ENCODE measurements at places on chromosomes 3 and 15.

GRCh38 chr15:32959077-32959476, 235.4 kb downstream of the FMN1 start:
- no peak for DNase-seq

GRCh38 chr3:32860499-32860898, 42.7 kb downstream of the TRIM71 start:
- DNase-seq = no peak

DNA sequence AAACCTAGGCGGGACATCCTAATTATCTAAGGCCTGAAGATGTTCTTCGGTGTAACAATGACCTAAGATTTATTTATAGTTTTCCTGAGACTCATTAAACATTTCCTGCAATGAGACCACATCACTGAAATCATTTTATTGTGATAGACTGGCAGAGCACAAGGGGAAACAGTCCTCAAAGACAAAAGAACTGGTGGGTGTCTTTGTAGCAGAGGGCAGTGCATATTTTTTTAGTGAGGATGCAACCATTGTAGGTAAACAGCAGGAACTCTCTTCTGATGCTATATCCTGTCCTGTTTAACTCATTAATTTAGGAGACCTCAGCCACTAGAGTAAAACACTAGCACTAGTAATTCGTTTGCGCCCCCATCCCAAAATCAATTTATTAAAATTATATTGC, 100.0 kb downstream of the MAGI1 start:
- DNase-seq = no peak

GRCh38 chr3:105865016-105865623, 3.7 kb downstream of the CBLB start:
- DNase-seq = no peak

DNA sequence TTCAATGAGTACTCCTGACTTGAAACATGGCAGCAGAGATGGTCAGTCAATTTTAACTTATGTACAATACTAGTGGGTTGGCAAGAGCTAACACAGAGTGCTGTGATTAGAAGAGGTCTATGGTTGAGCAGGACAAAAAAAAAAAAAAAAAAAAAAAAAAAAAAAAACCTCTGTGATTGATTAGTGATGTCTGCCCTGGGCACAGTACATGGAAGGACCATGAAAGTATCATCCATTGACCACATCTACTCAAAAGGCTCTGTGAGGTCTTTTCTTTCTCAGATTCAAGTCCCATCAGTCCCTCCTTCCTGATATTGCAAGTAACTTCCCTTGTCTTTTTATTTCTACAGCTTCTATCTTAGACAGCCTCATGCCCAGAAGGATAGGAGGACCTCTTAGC, 59.6 kb downstream of the NTRK3 start:
- DNase-seq = no peak

- no peak for DNase-seq
These were observed 62.7 kb downstream of the CPNE4 start for GRCh38 chr3:131972091-131972490.

- no peak for DNase-seq
These were observed 281.6 kb upstream of the GADL1 start for GRCh38 chr3:31176045-31176444.

DNA sequence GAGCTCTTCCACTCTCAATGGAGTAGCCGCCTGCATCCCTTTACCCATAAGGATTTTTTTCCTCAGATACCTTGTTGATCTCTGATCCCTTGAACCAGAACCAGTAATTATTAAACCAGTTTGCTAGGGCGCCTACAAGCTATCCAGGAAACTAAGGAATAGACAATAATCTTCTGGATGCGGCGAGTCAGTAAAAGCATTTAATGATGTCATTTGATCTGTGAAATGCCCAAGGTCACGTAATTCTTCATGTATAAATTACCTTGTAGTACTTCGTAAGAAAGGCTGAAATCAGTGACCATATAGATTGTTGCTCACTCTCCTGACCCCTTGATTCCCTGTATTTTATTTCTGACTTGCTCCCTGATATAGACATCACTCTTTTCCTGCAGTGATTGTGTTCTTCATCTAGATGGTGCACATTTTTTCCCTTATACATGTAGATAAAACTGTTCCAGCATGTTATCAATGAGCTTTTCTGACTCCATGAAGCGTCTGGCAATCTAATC, 548.6 kb upstream of the NAALADL2 start:
- no peak for DNase-seq

GRCh38 chr3:124032311-124032880, 40.5 kb upstream of the ROPN1 start:
- no peak for DNase-seq

DNA sequence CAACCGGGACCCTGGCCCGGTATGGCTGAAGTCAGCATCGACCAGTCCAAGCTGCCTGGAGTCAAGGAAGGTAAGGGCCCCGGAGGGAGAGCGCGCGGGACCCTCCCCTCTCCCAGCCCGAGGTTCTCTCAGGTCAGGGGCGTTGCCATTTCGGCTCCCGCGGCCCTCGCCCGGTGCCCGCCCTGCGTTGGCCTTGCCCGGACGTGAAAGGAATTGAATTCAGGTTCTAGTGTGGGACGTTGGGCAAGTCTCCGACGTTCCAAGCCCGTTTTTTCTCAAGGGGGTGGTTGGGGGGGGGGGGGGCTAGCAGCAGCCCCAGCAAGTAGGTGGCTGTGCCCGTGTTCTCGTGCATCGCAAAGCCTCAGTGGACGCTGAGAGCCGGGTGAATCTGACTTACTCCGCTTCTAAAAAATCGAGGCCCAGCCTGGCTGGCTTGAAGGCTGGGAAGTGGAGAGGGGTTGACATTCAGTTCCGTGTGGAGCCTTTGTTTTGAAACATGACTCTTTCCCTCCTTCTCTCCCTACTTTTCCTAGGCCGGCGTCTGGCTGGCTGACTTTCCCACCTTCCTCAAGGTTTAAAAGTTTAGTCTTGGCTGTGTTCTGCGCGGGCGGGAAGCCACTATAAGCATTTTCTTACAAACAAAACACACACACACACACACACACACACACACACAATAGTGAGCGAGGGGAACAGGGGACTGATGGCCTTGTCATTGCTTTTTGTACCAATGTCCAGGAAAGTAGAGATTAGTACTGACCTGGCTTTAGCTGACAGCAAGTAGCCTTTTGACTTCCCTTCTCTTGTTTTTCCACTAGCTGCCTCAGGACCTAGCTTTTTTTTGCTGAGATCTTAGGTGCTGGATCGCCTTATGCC, at the start of gene UTS2B:
Gene UTS2B, minus strand, starts transcription at position 873 of the 876 bp plus-strand sequence. CDS start 48,337 bp downstream, outside the sequence.
- no peak for DNase-seq

DNA sequence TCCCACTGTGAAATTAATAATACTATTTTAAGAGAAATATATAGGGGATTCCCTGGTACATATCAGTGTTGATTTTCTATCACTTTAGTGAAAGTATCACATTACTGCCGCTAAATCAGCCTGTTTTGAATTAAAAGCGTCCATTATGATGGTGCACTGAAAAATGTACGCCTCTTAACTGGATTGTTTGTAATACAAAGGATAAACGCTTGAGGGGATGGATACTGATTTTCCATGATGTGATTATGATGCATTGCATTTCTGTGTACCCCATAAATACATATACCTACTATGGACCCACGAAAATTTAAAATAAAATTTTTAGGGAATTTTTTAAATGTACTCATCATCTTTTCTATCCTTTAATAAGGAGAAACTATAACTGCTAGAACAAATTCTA, 478.6 kb downstream of the MAGI1 start:
- DNase-seq = no peak

DNA sequence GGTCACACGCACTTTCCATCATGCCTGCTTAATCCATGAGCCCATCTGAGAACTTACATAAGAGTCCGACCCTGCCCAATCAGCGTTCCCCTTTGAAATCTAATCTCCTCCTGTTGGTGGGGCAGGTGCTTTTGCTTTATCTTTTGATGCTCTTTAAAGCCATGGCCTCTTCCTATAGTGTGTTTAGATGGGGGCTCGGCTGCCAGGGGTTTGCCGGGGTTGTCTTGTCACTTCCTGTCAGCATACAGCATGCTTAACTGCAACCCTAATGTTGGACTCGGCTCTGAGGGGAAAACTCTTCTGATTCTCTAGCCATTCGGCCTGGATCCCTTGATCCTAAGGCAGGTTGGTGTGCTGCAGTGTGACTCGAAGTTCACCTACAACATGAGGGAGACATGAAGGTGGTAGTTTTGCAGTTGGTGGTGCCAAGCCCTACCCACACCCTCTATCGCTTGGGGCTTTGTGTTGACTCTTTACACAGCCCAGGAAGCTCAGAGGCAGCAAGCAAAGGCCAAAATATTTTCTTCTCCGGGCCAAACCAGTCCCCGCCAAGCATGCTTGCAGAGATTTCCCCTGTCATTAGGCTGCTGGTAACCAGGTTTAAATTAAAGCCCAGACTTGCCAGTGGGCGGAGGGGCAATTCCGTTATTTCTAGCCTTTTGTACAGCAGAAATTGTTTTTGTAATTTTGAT, 218.7 kb downstream of the FEZF2 start:
- no peak for DNase-seq

DNA sequence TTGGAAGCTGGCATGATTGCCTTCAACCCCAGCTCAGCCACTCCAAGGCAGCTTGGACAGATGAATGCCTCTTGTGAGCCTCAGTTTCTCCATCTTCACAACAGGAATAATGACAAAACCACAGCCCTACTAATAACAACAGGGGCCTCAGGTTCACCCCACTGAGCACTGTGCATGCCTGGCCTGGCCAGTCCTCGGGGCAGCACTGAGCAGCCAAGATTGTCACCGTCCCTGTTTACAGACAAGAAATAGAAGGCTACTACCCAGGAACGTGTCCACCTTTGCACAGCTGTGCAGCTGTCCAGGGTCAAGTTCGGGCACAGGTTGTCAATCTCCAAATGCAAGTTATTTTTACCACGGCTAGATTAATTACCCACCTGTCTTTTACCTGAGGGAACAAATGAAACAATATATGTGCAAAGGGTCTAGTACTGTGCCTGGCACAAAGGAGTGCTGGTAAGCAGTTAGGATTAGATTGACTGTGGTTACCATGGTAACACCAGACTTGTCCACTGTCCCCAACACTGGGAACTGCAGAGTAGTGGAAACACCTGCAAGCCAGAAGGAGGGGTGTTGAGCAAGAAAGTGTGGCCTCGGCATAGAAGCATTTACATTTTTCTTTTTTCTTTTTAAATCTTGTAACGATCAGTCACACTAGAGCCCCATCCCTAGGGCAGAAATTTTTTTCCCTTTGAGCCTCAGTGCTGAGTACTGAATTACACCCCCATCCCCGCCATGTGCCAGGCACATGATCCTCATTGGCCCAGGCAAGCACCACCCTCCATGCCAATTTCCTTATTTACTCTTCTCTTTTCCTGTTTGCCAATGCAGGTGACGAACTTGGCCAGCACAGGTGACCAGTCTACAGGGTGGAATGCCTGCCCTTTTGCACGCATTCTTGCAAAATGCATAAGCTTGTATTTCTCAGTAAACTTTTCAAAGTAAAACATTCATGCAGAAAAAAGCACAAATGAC, 66.3 kb upstream of the SLC6A6 start:
- no peak for DNase-seq
